ENCODE measurements at places on chromosomes 5 and 9.

GRCh38 chr5:109829331-109829730 lies 139.6 kb downstream of the MAN2A1 start:
- no peak for DNase-seq

DNA sequence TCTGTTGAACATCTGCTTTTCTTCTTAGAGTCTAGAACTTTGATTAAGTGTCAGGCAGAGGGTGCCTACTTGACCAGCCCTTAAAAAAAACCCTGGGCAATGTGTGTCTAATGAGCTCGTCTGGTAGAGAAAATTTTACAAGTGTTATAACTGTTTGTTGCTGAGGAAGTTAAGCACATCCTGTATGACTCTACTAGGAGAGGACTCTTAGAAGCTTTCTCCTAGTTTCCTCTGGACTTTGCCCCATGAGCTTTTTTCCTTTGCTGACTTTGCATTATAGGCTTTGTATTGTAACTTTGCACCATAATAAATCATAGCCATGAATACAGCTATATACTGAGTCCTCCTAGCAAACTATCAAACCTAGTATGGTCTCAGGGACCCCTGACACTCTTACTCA lies 39.4 kb downstream of the GNG10 start:
- no peak for DNase-seq

GRCh38 chr5:174046558-174046957 lies 1.1 kb downstream of the NSG2 start:
- DNase-seq: no peak

DNA sequence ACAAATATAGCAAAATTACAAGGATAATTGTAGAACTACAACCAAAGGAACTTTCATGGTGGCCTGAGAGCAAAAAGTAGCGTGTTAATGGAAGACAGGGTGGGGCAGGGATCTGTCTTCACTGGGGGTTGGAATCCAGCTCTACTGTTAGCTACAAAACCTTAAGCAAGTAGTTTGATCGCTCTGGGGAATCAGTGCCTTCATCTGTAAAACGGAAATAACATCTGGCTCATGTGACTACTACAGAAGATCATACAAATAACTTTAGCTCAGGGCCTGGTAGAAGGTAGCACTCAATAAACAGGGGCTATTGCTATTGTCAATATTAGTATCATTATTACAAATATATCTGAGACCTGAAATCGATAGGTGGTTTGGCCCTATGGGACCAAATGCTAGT lies 40.4 kb downstream of the ZNF608 start:
- DNase-seq: peak; percentile 90

GRCh38 chr9:16625811-16626210 lies 244.7 kb downstream of the BNC2 start:
- no peak for DNase-seq

- DNase-seq: no peak
Measured at GRCh38 chr9:135277219-135278201, 190.0 kb downstream of the OLFM1 start.

GRCh38 chr5:54646356-54647101 lies 129.0 kb downstream of the SNX18 start:
- peak; percentile 88 for DNase-seq

- no peak for DNase-seq
Measured at GRCh38 chr5:171291371-171291770, 17.7 kb upstream of the TLX3 start.

DNA sequence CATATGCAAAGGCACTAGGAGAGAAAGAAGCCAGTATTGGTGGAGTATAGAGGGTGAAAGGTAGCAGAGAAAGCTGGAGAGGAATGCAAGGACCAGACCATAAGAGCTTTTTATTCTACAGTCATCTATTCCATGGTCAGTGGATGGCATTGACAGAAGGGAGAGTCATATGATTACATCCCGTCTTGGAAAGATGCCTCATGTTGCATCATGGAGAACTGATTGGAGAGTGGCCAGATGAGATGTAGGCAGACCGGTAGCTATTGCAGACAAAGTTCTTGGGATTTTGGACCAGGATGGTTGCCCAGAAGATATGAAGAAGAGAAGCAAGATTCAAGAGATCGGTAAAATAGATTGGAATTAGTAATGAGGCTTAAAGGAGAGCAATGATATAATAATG lies 260.7 kb downstream of the CHSY3 start:
- DNase-seq: no peak
